GM12878 (cell line): ENCODE measurements at places on chromosomes 7 and 10.

GRCh38 chr7:97024209-97025129 is at the start of gene DLX5:
TSS of gene DLX5 (minus strand) at chr7:97024831. CDS start at chr7:97024623, 208 bp downstream.
- no peak for DNase-seq

DNA sequence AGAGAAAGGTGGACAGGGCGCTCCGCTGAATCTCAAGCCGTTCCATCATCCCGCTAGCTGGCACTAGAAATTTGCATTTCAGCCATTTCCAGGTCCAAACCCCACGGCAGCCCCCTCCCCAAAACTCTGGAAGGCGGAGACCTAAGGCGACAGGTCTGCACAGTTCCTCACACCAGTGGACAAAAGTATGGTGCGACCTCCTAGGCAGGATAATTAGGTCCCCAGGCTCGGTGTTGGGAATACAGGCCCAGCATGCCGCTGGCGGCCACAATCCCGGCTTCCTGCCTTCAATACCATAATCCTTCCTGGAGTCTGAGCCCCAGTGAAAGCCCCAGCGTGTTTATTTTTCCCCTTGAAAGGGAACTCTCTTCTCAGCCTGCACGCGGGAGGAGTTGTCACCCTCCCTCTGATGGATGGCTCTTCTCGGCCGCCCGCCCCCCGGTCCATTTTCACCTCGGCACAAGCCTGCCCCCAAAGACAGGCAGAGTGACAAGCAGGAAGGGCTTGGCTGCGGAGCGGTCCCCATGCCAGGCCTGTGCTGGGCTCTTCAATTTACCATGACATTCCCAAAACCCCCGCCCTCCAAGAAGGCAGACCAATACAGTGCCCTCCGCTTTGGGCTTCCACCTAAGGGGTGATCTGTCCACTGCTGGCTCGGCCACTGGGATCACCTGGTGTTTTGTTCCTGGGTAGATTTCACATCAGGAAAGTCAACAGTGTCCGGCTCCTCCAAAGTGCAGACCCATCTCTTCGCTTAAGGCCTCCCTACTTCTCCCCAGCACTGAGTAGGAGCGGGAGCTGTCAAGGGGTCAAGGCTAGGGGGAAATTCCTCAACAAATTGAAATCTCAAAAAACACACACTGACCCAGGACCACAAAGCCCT is 2.2 kb downstream of the FGFR2 start:
- no peak for DNase-seq

- DNase-seq, result no peak
Measured at GRCh38 chr10:78660446-78661106, 408.2 kb upstream of the ZMIZ1 start.

GRCh38 chr10:30374353-30374752 is 25.3 kb upstream of the MTPAP start:
- DNase-seq, result no peak

- DNase-seq, result no peak
Measured at GRCh38 chr7:27144781-27145164, 1.3 kb upstream of the HOXA5 start.

DNA sequence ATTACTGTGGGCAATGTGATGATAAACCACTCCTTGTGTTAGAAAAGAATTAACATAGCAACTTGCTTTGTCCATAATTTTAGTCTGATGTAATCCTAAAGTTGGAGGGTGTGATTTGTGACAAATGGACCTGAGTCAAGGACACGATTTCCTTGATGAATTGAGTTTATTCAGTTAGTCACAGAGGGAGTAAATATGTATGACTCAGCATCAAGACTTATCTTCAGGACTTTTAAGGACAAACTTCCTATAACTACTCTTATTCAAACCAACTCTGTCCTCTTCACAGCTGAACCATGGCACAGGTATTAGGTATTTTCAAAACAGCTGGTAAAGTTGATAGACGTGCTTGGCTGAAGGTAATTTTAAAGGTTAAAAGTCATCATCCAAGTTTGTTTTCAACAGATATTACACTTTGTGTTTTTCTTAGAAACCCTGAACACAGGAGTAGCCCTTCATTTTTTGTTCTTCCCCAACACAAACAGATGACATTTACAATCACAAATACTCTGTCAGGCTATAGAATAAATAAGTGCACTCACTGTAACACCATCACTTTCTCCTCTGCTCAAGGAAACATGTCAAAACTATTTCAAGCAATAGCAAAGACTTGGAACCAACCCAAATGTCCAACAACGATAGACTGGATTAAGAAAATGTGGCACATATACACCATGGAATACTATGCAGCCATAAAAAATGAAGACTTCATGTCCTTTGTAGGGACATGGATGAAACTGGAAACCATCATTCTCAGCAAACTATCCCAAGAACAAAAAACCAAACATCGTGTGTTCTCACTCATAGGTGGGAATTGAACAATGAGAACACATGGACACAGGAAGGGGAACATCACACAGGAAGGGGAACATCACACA is 54.5 kb downstream of the COA1 start:
- DNase-seq, result no peak

- DNase-seq, result no peak
Measured at GRCh38 chr10:4154191-4154715, 369.2 kb upstream of the KLF6 start.

DNA sequence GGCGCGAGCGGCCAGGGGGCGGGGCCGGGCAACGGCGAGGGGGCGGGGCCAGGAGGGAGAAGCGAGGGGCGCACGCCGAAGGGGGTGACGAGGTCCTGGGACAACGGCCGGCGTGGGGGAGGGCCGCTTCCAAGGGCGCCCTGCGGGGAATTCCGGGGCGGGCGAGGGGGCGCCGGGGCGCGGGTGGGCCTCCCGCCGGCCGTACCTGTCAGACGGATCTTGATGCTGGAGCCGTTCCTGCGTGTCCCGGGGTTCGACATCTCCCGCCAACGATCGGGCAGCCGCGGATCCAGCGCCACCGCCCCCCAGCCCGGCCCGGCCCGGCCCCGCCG is 421 bp downstream of the SMURF1 start:
- no peak for DNase-seq

GRCh38 chr10:23376229-23376655 is 31.6 kb upstream of the C10orf67 start:
- no peak for DNase-seq

GRCh38 chr7:29859524-29860185 is 53.3 kb downstream of the WIPF3 start:
- DNase-seq, result no peak

- no peak for DNase-seq
Measured at GRCh38 chr7:117944886-117945285, 71.6 kb upstream of the CTTNBP2 start.

GRCh38 chr10:6274040-6274439 is 71.3 kb downstream of the PFKFB3 start:
- no peak for DNase-seq

DNA sequence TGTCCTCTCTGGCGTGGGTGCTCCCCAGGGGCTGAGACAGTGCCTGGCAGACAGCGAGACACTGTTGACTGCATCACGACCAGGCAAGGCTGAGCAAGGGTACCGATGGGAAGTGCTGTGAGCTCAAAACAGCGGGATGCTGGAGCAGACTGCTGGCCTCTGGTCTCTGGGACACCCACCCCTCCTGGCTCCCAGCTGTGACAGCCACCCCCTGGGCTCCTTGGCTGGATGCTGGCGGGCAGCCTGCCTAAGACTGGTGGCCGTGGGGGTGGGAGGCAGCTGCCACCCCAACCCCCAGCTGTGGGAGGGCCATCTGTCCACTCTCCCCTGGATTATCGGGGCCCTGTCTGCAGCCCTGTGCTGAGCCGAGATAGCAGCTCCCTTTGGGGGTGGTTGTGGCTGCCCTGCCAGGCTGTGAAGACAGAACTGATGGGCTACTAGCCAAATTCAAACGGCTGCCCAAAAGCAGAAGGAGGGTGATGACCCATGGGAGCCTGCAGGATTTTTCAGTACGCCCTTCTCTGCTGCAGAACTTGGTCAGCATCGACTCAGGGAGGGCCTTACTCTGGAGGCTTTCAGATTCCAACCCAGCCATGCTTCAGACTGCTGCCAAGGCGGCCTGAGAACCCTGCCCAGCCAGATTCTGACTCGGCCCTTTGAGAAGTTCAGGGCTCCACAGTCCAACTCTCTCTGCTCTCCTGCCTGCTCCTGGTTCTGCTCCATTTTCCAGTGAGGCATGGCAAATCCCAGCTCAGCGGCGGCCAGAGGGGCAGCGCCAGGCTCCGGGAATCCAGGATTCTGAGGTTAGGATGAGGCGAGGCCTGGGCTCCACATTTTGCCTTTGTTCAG is 125.3 kb downstream of the NEURL1 start:
- no peak for DNase-seq

- no peak for DNase-seq
Measured at GRCh38 chr7:18647582-18647981, 152.0 kb downstream of the HDAC9 start.

DNA sequence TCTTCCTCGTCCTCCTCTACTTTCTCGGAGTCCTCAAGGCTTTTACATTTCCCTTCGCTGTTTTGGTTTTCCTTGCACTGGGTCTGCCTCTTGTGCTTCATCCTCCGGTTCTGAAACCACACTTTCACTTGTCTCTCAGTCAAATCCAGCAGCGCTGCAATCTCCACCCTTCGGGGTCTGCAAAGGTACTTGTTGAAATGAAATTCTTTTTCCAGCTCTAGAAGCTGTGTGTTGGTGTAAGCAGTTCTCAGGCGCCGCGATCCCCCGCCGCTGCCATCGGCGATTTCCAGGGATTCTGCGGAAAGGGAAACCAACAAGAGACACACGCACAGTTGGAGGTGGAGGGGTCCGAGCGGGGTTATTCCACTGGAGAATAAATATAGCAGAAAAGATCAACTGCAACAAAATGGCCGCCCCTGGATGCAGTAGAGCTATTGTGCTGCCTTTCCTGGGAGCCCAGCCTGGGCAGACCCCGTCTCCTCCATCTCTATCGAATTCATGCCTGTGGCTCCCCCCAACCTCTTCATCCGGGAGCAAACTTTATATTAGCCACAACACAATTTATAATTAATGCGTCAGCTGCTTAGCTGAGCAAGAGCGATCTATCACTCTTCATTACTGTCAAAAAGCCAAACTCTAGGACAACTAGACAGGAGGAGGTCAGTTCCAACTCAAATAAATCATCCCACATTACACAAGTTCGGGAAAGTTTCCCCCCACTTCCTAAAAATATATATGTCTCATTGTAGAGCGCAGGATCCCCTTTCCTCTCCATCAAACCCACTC is 1.1 kb downstream of the HOXA2 start:
- DNase-seq, result no peak

DNA sequence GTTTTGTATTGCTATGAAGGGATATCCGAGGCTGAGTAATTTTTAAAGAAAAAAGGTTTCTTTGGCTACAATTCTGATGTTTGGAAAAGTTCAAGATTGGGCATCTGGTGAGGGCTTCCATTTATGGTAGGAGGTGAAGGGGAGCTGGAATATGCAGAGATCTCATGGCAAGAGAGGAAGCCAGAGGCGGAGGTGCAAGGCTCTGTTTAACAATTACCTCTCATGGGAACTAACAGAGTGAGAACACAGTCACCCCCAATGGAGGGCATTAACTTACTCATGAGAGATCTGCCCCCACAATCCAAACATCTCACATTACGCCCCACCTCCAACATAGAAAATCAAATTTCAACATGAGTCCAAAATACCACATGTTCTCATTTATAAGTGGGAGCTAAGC is 62.0 kb downstream of the AKR1D1 start:
- no peak for DNase-seq

DNA sequence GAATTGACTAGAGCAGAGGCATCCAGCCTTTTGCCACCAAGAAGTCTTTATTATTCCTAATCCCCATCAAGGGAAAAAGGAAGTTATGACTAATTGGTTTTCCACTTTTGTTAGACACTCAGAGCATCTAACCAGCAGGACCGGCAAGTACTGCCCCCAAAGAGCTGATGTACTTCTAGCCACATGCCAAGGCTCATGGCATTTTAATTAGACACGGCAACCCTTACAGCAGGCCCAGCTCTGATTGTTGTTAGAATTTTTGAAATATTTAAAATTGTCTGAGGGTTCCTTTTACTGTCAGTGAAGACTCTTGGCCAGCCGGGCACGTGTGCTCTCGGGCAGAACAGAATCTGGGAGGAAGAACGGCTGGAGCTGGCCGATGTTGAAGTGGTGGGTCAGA is 114.8 kb downstream of the SPAG6 start:
- DNase-seq, result no peak

GRCh38 chr10:127133672-127134500 is 62.5 kb downstream of the INSYN2A start:
- DNase-seq, result no peak

- no peak for DNase-seq
Measured at GRCh38 chr10:24009736-24010135, 199.2 kb upstream of the KIAA1217 start.

DNA sequence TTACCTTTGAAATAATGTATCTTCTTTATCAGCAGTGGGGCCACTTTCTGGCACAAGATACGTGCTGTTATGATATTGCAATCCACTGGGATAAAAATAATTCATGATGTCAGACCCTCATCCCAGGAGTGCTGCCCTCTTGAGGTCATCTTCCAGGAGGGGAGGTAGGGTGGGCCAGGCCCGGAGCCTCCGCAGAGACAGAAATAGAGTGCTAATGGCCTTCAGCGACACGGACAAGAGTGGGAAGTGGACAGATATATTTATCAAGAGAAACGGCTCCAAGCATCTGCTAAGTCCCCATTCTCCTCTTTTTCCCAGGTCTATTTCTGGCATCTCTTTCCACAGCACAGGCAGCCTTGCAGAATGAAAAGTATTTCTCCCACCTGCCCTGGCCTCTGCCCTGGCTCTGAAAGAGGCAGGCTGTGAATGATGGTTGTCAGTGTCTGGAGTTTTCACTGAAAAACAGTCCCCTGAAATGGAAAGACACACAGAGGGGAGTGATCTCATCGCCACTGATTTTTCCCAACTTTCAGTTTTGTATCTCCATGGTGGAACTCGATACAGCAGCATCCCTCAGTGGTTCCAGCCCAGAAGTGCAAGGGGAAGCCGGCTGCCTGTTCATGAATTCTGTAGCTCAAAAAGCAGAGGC is 251.7 kb upstream of the MYO3A start:
- DNase-seq, result no peak
